Activated CD4-positive, CD25-positive, alpha-beta regulatory T cell treated with anti-CD3 and anti-CD28 coated beads, Interleukin-2, amount 50 U/mL, for 72 hours (primary cell): ENCODE measurements at places on chromosomes 2 and 18.

DNA sequence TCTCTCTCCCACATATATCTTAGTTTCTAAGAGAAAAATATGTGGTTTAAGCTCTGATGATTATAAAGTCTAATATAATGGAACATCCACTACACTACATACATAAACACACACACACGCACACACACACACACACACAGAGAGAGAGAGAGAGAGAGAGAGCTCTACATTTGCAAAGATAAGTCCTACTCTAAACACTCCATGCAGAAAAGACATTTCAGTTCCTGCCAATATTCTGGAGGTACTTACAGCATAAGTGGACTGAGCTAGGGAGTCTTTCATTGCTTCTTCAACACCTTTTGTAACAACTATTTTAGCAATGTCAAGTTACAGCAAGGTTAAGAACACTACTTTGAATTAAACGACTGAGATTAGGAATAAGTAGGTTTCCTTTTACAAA lies 80.1 kb downstream of the FIGN start:
- no peak for DNase-seq

GRCh38 chr2:189791338-189792042 lies 7.2 kb downstream of the PMS1 start:
- no peak for DNase-seq

- DNase-seq, result no peak
Measured at GRCh38 chr2:15772086-15772595, 168.2 kb upstream of the MYCN start.

DNA sequence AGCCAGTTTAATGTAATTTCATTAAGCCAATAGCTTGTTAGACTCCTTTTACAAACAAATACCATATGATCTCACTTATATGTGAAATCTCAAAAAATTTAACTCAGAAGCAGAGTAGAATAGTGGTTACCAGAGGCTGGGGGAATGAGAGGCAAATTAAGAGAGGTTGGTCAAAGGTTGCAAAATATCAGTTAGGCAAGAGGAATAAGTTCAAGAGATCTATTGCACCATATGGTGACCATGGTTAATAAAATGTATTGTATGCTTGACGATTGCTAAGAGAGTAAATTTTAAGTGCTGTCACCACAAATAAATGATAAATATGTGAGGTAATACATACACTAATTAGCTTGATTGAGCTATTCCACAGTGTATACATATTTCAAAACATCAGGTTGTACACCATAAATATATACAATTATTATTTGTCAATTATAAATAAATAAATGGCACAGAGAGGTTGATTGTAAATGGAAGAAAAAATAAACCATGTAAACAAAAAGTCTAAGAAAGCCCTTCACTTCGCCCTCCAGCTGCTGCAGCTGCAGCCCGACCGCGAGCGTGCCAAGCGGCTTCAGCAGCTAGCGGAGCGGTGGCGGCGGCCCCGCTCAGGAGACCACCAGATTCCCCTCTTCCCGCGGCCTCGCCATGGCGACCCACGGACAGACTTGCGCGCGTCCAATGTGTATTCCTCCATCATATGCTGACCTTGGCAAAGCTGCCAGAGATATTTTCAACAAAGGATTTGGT lies 23.0 kb upstream of the ACTR2 start:
- DNase-seq, result no peak

DNA sequence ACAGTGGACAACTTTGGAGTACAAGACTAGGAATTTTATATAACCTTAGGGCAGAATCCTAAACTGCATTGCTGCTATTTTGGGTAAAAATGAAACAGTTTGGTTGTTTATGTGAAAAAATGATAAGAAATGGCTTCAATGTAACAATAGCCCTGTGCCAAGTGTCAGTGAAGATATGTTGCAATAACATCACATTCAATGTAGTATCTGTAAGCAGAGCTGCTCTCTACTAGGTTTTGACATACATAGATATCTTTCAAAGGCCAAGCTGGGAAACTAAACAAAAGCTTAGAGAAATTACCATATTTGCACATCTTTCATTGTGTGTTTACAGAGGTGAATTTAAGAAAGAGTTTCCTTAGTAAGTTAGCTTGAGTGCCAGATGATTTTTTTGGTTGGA lies 135.0 kb upstream of the DOK6 start:
- DNase-seq, result no peak

DNA sequence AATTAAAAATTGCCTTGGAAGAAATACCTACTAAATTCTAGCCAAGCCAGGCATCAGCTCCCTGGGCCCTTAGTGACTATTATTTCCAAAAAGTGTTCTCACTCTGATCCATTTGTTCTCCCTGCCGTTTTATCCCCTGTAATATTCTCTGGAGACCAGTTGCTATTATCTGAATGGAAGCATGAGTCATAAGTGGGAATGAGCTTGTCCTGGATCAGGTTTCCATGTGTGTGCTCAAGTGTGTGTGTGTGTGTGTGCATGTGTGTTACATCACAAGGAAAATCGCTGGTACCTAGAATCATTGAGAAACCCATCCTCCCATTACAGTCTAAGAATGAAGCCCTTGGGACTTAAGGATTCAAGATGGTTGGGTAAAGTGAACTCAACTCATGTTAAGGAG lies 130.3 kb upstream of the CXCR4 start:
- no peak for DNase-seq

- no peak for DNase-seq
Measured at GRCh38 chr2:110847651-110848050, 115.3 kb downstream of the ACOXL start.

GRCh38 chr2:181394741-181395437 lies 62.3 kb upstream of the ITGA4 start:
- no peak for DNase-seq
